ENCODE measurements at places on chromosomes 1 and 21.

DNA sequence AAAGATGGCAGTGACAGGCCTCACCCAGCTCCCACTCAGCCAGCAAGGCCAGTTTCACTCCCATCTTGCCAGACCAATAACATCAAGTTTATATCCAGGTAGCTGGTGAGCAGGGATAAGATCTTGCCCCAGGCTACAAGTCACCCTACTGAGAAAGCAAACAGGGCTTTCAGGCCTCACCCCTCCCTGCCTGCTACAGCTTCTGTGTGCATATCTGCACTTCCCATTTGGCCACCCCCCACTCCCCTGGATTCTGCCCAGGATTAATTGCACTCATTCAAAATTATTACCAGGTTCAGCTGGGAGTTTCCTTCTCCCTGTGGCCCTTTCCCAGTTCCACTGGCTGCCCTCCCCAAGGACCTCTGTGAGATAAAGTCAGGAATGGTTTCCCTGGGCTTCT lies 352.1 kb downstream of the TBX15 start:
- DNase-seq: no peak

DNA sequence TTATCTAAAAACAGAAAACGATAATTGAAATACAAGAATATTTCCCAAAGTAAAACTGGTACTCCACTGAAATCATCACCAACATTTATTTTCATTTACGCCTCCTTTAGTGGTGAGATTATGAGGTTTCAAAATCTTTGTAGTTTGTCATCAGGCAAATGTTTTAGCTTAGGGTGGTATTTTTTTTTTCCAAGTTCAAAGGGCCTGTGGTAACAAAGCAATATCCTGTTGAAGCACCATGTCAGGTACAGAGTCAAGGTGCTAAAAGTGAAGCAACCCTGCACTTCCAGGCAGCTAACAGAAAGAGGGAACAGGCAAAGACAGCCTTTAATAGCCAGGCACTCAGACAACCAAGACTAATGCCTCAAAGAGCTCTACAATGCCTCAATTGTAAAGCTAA lies 89.2 kb downstream of the JAK1 start:
- no peak for DNase-seq

DNA sequence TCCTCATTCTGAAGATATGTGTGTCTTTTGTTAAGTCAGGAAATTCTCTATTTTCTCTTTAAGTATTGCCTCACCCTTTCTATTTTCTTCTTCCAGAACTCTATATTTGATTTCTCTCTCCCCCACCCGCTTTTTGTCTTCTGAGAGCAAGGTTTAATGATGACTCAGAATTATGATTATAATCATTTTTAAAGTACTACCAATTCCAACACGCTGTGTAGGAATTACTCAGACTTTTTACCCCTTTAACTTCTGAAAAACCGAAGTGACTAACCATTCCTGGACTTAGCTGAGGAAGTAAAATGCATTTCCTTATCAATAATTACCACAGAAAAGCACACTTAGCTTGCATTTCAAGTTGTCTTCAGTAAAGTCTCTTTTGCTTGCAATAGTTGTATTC lies 20.8 kb upstream of the SCYL3 start:
- no peak for DNase-seq

GRCh38 chr21:15192243-15192642 lies 127.4 kb upstream of the NRIP1 start:
- no peak for DNase-seq

DNA sequence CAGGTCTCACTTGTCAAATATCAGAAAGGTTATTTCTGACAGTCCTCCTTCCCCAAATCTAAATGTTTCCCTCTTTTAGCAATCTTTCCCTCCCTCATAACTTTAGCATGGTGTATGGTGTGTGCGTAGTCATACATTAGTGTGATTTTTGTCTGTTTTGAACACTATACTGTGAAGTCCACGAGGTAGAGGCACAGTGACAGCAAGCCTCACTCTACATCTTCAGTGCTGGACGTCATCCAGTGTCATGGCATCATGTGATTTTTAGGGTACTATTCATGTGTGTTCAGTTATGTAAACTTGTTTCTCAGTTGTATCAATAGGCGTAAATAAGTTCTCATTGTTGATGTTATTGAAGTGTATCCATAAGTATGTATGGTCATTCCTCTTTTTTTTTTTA lies 39.1 kb downstream of the DYRK1A start:
- DNase-seq: no peak

DNA sequence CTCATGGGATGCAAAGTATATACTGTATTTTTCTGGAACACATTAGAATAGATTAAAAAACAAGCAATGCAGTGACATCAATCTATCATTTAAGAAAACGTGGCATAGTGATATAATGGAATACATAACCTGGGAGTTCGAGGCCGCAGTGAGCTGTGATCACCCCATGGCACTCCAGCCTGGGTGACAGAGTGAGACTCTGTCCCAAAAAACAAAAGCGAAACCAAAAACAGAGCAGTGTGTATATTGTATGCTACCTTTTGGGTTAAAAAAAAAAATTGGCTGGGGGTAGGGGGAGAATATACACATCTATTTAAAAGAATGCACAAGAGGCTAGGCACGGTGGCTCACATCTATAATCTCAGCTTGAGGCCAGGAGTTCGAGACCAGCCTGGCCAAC lies 13.5 kb downstream of the SLC2A1 start:
- DNase-seq: no peak

GRCh38 chr21:46322351-46323226 lies 1.1 kb downstream of the C21orf58 start:
- no peak for DNase-seq

DNA sequence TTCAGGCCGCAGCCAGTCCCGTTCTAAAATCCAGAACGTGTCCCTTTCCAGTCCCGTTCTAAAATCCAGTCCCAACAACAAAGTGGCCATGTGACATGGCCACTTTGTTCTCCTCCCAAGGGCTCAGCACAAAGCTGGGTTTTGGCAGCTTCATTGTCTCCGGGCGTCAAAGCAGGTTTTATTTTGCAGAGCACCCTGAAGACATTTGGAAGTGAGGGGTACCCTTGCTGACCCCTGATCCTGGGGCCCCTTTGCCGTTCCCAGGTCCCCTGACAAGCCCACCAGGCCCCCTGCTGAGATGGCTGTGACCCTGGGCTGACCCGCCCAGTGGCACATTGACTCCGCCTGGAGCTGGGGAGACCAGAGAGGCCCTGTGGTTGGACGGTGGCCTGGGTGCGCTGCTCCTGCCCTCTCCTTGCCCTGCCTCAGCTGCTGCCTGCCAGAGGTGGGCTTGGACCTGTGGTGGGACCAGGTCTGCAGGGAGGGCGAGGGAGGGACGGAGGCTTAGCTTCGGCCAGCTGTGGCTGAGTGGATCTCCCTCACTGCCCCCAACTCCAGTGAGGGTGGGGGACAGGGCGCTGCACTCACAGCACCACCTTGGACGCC lies 4.3 kb downstream of the PFKL start:
- peak; percentile 35 for DNase-seq

DNA sequence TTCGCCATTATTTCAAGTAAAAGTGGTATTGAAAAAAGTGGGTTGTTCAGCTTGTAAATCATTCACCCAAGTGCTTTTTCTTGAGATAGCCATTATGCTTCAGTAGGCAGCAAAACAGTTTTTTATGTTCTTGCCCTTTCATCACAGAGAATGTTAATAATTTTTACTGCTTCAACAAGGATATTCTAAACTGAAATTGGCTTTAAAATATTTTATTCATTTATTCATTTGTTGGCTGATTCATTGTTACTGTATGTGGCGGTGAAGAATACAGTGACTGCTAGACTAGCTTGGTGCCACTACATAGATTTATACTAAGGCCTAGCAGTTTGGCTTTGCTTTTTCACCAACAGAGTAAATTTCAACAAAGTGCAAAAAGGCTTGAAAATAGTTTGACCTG lies 121.5 kb downstream of the OLFML2B start:
- DNase-seq: no peak

DNA sequence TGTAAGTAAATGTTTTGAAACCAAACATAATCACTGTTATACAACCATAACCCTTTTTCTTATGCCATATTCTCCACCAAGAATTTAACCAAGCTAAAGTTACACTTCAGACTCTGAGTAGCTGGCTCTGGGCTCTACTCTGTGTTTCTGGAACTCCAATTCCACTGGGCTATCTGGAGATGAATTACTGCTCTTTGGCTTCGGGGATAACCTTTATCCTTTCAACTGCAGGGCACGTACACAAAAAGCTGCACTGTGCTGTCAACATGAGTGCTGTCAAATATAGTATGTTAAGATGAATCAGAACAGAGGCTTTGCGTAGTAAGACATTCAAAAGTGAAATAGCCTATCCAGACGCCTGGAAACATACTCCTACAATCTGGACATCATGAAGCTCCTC lies 500.6 kb downstream of the LTN1 start:
- no peak for DNase-seq

DNA sequence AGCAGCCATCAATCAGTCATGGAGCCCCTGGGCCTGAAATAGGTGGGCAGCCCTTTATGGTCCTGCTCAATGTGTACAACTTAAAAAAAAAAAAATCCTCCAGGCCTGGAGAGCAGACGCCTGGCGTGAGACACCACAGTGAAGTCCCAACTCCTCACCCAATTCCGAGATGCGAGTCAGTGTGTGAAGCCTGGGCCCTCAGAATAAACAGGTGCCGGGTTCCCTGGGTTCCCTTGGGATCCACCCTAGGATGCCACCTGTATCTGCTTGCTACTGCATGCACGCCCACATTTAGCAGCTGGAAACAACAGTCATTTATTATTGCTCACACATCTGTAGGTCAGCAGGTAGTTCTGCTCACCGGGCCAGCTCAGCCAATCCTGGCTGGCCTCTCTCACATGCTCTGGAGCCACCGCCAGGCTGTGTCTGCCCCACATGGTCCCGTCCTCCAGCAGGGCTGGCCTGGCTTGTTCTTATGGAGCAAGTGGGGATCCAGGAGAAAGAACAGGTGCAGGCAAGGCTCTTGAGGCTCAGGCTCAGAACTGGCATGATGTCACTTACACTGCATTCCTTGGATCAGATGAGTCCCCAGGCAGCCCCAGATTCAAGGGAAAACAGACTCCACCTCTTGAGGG lies 172.7 kb downstream of the NPHP4 start:
- no peak for DNase-seq

DNA sequence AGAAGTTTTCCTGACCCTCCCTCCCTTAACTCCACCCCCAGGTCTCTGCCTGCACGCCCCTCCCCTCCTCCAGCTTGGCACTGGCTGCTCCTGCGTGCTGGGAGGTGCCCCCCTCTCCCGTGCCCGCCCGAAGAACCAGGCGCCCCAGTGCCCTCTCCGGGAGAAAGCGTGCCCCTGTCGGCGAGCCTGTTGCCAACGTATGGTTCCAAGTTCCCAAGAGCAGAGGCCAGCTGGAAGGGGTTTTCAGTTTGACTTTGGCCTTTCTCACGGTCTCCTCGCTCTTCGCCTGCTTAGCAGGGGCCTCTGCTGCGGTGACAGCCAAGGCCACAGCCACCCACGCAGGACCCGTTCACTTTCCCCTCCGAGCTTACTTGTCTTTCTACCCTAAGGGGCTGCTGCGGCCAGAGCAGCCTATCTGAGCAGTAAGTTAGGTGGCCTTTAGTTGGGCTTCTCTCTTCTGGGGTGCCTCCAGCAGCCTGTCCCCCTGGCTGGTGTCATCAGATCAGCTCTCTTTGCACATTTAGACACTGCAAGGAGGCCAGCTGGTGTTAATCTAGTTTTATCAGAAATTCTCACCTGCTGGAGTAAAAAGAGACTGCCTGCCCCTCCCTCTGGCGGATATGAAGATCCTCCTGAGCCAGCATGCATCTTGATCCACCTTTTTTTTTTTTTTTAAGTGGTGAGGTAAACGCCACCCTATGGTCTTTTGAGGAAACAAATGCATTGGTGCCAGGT lies 1.5 kb downstream of the STUM start:
- no peak for DNase-seq

DNA sequence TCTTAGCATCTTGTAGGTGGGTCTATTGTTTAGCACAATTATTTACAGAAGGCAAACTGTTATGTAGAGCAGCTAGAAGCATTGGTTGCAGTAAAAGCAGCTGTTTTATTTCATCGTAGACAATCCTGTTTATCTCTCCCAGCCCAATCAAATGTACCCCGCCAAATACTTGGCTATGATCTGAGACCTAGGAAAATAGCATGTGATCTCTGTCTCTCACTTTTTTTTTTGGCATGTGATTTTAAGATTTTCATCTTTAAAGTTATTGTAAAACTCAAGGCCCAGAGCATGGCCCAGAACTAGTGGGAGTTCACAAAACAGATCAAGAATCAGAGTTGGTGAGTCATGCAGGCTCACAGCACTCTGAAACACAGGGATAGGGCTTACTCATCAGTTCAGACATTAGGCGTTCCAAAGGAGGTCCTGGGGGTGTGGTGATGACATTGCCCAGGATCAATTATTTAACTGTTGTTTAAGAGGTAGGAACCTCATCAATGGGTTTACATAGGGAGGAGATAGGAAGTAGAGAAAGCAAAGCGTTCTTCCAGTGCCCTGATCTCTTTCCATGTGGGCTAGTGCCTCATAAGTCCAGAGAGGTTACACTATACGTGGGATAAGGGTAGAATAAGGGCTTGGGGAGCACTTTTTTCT lies 40.2 kb downstream of the TBX19 start:
- no peak for DNase-seq

- DNase-seq: no peak
Observed at GRCh38 chr1:74160046-74160445, 37.9 kb downstream of the LRRIQ3 start.

DNA sequence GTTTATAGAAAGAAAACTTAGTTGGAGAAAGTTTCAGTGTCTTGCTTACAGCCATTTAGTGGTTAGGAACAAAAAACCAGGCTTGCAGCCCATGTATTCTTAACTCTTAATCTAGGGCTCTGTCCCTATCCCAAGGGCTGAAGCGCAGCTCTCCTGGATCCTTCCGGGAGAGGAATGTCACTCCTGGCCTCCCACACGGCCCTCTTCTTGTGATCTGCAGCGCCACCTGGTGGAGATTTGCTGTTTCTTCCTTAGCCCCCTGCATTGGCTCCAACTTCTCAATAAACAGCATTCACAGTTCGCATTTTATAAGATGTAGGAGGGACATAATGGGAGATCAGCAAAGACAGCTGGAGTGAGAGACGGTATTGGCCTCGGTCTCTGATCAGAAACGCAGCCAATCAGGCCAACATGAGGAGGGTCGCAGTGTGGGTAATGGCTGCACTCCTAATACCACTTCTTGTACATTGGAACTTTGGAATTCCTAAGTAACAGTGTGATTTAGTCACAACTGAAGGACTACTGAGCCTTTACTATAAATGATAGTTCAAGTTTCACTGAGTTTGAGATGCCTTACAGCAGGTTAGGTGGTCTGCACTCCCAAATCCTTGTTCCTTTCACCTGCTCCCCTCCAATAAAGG lies 283.4 kb downstream of the ASTN1 start:
- DNase-seq: peak; percentile 7

GRCh38 chr1:206774093-206774492 lies 1.8 kb upstream of the IL10 start:
- DNase-seq: no peak

DNA sequence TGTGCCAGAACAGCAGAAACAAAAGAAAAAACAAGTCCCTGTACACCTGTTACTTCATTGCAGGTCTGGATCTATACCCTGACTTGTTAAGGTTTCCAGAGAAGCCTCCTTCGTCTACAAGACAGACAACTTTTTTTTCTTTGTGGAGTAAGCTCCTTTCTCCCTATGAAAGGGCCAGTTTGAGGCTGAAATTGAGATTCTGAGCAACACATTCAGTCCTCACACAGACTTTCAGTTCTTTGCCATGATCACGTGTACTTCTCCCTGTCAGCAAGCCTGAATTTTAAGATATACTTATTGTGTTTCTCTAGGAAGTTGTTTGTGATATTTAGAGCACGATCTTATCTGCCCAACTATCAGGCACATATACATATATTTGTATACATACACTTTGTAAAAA lies 374.0 kb downstream of the NTNG1 start:
- no peak for DNase-seq

GRCh38 chr1:113784104-113784779 lies 25.0 kb upstream of the PHTF1 start:
- no peak for DNase-seq

All from amygdala (tissue), 56 donors.